Activated CD8-positive, alpha-beta memory T cell treated with anti-CD3 and anti-CD28 coated beads for 1 hour (primary cell): ENCODE measurements at places on chromosomes 2 and 18.
A peak's percentile ranks its signal among the peaks of the same experiment; 100 is the strongest.

DNA sequence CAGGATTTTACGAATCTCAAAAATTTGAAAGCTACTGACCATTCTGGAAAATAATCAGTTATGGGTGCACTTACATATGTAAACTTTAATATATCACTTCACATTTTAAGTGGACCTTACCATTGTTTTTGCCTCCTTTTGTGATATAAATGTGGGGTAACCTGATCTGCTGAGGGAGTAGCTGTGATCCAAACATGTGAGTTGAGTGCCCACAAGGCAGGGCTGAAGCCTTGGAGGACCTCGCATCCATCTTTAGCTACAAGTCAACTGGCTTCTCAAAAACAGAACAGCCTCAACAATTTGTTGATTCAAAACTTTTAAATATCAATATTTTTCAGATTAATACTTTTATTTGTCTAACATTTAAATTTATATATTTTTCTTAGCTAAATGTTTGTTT, 178.2 kb downstream of the PLCL1 start:
- DNase-seq, result no peak

DNA sequence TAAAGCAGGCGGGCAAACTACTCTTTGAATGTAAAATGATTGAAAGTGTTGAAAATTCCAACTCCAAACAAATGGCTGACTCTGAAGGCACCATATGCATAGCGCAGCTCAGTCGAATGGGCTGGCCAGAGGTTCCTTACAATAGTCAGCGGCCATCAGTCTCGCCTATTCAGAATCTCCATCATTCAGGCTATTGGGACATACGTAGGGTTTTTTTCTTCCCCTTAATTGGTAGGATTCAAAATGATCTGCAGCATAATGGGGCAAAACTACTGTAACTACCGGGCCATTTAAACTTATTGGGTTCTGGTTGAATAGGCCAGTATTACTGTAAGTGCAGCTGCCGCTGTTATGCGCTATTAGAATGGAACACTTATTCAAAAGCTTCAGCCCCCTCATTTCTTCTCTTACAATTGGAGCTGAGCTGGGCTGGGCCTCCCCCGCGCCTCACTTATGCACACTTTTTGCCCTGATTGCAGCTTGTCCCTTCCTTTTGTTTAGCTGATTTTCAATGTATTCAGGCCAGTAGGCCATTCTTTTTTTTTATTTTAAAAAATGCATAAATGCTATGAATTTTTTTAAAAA, 40.4 kb downstream of the SLC9A4 start:
- no peak for DNase-seq

DNA sequence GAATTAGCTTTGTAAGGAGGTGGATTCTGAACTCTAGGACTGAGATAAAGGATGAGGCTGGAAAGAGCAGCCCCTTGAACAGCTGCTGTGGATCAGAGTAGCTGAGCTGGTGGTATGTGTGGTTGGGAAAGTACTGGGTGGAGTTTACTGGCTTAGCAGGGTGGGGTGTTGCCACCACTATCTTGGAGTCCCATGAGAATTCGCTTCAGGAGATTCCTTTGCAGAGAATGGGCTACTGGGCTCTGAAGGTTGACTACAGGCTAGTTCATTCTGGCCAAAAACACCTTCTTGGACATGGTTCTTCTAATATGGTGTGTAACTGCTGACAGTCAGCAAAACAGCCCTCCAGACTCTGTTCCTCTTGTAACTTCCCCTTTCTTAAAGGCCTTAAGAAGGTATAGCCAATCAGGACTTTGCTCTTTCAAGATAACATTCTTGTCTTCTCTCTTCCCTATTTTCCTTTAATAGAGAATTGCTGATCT, 52.7 kb downstream of the TET3 start:
- DNase-seq, result no peak

DNA sequence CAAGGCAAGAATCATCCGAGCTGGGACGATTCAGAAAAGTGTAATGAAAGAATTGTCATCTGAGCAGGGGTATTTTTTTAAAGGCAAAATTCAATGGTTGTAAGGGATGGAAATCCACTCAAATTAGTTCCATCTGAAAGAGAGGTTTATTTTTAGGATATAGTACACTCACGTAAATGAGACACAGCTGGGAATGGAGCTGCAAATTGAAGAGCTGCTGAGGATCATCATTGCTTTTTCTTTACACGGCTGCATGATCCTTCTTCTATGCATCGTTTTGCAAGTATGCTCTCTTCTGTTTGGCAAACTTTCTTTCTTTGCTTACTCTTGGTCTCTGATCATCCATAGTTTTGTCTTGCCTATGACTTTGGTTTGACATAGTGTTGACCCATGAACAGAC, 27.4 kb upstream of the CUL3 start:
- DNase-seq, result no peak

DNA sequence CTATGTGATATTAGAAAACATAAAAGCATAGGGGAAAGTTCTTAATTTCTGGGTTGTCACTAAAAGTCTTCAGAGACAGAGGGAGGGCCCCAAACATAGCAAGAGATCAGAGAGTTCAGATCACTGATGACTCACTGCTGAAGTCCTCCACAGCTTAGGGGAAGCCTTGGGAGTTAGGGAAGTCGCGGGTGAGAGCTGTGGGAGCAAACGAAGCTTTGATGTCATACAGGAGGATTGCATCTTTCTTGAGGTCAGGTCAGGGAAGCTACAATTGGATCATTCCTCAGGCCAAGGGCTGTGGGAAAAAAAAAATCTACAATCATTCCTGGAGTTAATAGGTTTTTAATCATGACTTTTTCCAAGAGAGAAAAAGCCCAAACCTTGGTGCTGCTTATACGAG, 96.2 kb downstream of the COPS8 start:
- no peak for DNase-seq

- DNase-seq, result no peak
These were observed 44.2 kb downstream of the CEP192 start for GRCh38 chr18:13035249-13035914.

DNA sequence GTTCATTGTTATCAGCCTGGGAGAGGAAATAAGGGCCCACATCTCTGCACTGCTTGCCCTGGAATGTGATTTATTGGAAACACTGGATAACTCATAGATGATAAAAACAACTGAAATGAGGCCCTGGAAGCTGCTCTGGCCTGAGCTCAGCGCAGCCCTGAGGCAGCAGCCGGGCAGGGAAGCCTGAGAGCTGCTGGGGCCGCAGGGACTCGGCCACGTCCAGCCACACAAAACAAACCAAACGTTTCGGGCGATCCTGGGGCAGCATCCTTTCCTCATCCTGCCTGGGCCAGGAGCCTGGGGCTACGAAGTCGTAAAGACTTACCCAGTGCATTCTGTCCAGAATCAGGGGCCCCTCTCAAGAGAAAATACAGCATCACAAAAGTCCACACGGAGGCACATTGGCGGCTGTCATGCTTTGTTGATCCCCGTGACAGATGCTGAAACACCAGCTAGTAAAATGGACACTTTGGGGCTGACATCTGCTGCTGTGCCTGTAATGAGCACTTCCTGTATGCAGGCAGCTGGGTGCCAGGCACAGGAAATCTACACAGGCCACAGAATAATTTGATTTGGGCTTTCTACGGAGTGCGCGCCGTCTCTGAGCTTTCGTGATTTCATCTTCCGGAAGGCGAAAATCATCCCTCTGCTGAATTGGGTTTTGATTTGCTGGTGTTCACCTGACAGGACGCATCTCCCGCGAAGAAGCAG, 250.6 kb downstream of the EIPR1 start:
- DNase-seq, result no peak

- no peak for DNase-seq
These were observed 36.3 kb upstream of the CHRNA1 start for GRCh38 chr2:174800436-174801205.

DNA sequence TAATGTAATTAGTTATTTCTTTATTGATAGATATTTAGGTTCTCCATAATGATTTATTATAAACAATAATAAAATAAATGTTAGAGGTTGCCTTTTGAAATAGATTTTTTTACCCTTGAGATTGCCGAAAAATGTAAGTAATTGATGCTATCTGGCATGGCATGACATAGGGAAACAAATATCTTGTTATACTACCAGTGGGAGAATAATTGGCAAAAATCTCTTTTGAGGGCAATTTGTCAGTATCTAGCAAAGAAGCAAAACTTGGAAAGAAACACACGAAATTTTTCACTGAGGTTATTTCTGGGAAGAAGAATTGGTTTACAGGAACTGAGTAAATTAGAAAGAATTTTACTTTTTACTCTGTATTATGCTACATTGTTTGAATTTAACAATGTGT, 547.2 kb upstream of the SETBP1 start:
- DNase-seq, result no peak

DNA sequence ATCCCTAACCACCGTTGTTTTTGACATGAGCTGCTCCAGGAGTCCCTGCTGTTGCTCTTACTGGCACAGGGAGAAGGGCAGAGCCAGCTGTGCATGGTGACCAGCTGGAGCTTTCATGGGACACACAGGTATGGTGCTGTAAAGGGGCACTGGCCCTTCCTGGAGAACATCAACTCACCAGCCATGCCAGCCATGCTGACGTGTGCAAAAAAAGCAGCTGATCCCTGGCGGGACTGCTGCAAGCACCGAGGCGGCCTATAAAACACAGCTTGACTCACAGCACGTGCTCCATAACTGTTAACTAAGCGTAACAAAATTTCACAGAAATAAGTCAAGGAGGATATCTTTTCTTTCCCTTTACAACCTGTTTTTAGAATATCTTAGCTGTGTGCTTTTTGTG, 165.1 kb downstream of the TMEM163 start:
- no peak for DNase-seq

- DNase-seq, result no peak
These were observed 786.3 kb upstream of the FSHR start for GRCh38 chr2:49940626-49941025.

DNA sequence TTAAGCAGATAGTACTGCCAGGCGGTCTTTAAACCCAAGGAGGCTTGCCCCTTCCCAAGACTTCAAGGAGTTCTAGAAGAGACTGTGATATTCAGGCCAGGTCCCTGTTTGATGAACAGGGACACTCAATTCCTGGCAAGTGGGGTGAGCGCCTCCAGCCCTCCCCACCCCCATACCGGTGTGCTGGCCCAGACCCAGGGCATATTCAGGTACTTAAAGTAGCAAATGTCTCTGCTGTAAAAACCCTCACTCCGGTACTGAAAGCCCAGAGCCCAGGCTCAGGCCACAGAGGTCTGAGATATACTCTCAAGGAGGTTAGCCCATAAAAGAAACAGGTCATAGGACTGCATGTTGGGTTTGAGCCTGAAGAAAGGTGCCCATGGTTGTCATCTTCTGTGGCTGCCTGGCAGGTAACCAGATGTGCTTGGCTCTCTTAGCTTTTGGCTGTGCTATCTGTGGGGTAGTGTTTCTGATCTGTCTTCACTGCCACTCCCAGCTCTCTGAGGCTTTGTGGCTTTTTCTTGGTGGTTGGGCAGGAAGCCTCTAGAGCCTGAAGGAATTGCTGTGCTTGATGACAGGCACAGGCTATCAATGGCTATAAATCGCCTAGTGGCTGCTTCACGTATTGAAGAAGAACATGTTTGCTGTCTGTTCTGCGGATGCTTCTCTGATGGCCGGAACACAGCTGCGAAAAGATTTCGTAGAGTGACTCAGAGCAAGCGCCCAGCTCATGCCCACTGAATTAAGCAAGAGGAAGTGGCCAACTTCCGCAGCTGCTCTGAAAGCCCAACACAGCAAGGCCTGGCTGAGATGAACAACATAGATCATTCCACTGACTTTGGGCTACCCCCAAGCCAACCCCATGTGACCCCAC, 63.3 kb upstream of the ALPP start:
- peak; percentile 32 for DNase-seq

DNA sequence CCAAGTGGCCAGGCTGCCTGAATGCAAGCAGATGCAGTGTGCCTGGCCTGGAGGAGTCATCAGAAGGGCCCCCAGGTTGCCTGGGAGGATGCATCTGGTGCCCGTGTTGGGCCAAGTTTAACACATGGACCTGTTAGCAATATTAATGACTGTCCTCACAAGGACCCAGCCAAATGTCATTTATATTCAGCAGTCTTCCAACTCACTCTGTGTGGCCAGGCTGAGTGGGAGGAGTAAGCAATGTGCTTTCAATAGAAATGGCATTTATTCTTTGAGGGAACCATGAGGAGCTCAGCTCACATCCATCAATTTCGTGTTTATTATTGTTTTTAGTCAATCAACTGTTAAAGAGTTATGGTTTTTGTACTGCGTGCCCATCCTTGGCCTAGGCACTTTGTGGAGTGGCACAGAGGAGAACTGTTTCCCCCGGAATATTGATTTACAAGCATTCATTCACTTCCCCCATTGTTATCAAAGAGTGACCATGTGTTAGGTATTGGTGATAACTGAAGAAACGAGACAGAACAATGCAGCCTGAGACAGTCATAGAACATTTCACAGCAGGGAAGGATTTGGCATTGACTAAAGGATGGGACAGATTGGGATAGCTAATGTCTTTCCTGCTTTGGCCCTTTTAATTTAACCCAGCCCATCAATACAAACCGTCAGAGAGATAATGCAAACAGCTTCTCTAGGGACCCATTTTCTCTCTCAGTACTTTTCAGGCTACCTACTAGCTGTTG, 725.2 kb downstream of the TSN start:
- no peak for DNase-seq

GRCh38 chr2:136008205-136008865, 22.9 kb upstream of the DARS1 start:
- peak; percentile 46 for DNase-seq
